ENCODE measurements at places on chromosomes 16 and 17.

DNA sequence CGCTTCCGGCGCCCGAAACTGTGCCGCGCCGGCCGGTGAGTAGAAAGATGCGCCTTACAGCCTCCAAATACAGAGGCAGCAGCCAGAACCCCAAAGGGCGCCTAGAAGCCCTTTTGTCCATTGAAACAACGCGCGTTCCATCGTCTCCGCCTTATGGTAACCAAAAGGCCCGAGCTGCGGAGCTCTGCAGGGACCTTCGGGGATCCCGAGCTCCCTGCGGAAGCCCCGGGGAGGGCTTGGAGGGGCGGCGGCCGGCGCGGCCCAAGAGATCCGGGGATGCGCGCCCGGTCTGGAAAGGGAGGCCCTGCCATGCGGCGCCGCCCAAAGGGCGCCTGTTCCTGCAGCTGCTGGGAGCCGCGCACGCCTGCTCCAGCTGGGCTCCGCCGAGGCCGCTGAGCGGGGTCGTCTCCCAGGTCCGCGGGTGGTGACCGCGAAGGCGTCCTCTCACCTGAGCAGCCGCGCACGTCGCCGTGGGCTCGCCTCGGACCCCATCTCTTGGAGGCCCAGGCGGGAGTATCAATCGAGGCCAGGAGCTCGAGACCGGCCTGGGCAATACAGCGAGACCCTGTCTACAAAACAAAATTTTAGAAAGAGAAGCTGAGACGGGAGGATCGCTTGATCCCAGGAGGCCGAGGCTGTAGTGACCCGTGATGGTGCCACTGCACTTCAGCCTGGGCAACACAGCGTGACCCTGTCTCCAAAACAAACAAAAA, 742 bp upstream of the FBXO31 start:
- DNase-seq, result no peak

DNA sequence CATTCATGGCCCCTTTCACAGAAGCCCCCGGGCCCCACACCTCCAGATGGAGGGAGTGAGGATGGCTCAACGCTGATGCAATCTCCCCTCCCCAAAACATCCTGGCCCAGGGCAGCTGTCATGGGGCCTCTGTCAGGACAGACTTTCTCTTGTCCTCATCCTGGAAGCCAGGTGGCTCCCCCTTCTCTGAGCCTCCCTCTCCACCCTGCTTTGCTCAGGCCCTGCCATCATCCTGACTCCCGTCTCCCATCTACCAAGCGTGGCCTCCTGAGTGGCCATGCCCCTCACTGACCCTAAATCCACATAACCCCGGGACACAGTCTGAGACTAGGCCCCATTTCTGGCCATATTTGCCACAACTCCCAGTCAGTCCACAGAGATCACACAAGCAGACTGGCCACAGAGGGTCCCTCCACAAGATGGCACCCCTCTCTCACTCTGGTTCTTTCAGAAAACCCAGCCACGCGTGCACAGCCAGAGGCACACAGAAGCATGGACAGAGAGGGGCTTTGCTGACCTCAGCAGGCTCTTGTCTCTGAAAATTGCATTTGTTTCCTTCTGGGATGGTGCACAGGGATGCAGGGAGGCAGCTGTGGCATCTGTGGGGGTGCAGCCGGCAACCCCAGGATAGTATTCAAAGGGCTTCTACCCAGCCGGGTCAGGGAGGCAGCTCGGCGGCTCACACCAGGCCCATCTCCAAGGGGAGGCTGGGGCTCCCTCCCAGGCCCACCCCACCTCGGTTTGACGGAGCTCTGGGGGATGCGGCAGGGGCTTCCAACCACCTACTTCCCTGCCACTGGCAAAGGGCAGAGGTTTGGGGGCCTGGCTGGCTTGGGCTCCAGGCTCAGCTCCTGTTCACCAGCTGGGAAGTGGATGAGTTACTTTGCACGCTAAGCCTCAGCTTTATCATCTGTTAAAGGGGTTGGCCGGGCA, 16.9 kb downstream of the DOC2B start:
- peak; percentile 44 for DNase-seq

GRCh38 chr16:30896261-30896888, at the start of gene CTF1:
TSS of gene CTF1 (plus strand) at chr16:30896614. CDS start at chr16:30896644, 30 bp downstream.
- no peak for DNase-seq

DNA sequence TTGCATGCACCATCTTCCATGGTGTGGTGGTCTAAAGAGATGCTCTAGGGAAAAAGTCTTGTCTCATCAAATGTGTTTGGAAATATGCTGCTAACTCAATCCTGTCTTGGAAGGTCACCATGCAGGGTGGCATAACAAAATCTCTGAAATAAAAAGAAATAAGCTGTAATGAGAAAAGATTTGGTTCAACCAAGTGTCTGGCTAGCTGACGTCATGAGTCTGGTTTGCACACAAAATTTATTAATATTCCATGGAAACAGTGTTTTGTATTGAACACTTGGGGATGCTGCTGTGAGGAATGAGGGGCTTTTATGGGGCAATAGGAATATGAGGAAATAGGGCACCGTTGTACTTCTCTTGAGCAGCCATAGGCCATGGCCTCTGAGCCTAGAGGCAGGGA, 575.7 kb upstream of the CDH5 start:
- no peak for DNase-seq

GRCh38 chr17:16969931-16970906, 1.7 kb downstream of the TNFRSF13B start:
- DNase-seq, result no peak

- DNase-seq, result no peak
Observed at GRCh38 chr16:85314512-85314971, 202.3 kb upstream of the CIBAR2 start.

DNA sequence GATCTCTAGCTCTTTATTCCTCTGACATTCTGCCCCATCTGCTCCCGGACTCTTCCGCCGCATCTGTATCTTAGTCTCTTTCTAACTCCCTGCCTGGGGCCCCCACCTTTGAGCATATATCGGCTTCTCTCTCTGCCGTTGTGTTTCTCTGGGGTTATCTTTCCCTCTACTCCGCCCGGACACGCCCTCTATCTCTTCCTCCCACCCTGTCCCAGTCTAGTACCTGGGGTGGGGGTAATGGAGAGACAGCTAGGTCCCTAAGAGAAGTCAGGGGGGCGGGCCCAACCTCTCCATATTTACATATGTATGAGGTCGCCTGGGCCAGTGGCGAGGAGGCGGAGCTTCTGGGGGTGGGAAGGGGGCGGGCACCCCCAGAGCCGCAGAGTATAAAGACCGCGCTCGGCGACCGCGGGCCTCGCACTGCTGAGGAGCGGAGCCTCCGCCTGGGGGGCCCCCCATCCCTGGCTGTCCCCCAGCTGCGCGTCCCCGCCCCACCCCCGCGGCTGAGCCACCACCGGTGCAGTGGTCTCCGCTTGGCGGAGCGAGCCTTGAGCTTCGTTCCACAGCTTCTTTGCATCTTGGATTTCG, at the start of gene ATP1B2:
Gene ATP1B2, plus strand, starts transcription at position 418 of the 588 bp plus-strand sequence. CDS start 593 bp downstream, outside the sequence.
- DNase-seq, result peak; percentile 70

DNA sequence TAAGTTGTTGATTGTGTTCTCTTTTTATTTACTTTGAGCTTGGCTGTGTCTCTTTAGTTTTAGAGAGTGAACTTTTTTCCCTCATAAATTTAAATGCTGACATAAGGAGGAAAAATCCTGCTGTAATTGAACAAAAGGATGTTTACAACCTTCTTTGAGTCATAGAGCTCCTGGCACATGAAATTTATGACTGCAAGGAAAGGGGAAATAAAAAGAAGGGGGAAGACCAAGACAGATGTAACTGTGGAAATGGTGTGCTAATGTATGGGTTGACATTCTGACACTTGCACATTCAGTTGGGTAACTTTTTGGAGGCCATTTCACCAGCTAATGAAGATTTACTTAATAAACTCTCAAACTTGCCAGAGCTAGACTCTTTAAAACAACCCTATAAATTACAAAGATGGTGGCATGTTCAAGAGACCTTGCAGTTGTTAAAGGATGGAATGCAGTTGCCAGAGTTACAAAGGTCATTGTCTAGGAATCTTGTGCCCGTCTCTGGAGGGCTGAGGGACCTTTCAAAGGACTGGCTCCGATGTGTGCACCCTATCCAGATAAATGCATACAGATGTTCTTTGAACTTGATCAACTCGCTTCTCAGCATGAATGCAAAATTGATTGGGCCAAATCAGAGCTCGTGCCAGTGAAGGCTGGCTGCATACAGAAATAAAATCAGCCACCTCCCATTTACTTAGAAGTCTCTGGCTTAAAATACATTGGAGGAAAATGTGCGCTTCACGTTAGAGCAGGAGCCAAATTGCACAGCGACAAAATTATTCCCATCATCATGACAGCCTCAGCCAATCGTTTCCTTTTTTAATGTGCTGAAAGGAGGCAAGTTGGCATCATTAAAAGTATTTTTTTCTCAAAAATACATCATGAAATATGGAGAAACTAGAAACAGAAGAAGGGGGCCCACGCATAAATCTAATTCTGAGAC, 289.0 kb upstream of the XYLT1 start:
- no peak for DNase-seq

GRCh38 chr17:80385046-80385445, 29.9 kb upstream of the ENDOV start:
- DNase-seq, result no peak

DNA sequence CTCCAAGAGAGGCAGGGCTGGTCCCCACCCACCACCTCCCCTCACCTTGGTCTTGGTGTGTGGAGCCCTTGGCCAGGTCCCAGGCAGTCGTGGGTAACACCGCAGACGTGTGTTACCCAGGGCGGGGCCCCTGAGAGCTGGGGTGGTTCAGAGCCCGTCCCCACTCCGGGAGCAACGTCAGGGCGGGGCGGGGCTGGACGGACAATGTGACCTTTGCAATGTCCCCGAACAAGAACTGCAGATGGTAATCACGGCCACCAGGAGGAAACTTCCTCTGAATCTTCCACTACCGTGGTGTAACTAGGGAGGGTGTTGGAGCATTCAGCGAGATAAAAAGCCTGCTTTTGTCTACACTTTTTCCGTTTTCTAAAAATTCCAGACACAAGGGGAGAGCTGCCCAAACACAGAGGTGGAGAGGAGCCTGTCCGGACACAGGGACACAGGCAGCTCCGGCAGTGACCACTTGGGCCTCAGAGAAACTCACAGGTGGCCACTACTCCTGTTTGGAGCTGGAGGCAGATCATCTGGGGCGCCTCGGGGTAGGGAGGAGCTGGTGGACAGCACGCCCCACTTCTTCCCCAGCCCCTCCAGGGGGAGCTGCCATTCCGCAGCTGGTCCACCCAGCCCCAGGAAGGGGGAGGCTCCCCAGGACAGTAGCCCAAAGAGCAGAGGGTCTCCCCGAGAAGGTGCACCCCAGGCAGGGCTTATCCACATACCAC, 14.2 kb upstream of the SLC38A10 start:
- no peak for DNase-seq

DNA sequence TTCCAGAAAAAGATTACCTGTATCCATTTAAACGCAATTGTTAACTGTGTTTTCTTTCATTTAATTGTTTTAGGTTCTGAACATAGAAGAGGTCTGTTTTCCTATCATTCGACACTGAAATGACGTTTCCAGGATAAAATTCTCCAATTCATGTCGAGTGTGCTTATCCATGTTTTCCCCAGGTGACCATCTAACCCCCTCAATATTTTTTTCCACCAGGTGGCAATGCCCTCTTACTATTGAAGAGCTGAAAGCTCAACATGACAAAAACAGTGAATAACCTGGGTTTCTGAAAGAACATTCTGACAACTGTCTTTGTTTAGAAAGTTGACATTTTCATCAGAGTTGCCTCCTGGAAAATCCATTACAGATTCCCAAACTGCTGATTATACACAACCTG, 948.7 kb downstream of the KCNJ2 start:
- DNase-seq, result peak; percentile 31

- DNase-seq, result no peak
Observed at GRCh38 chr17:69723741-69724140, 309.2 kb downstream of the MAP2K6 start.

- peak; percentile 57 for DNase-seq
Observed at GRCh38 chr17:7355053-7355452, at the start of gene TMEM95. TSS of gene TMEM95 (plus strand) at chr17:7355156. CDS start at chr17:7355205, 49 bp downstream.

- no peak for DNase-seq
Observed at GRCh38 chr16:70600730-70601129, 45.6 kb upstream of the IL34 start.

DNA sequence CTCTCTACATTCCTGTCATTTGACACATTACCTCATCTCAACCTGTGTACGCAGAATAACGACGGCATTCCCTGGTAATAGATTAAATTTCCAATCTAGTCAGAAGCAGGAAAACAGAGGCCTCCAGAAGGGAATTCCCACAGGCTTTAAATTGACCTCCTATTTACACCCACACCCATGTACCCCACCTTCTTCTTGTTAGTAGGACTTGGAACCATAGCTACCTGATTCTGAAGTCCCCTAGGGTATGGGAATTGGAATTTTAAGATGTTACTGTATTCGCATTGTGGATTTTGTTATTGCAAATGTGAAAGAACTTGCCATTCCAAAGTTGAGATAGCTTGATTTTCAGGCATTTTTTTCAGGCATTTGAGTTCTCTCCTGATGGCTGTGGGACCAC, 377.5 kb upstream of the DYNLRB2 start:
- DNase-seq, result no peak

DNA sequence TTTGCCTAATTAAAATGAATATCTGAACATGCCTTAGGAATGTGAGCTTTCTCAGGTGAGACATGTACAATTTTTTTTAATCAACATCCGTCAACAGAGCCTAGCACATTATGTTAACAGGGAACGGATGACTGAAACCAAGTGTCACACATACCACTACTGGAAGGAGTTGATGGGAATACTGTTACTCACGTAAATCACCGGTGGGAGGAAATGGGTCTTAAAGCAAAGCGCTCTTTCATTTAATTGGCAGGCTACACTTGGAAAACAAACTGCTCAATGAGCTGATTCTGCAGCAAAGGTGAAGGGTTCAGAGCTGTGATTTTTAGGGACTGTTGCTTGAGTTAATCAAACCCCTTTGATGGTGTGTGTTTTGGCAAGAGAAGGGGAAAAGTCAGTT, 4.8 kb downstream of the CPPED1 start:
- no peak for DNase-seq
